ENCODE measurements at places on chromosomes 5 and 9.

DNA sequence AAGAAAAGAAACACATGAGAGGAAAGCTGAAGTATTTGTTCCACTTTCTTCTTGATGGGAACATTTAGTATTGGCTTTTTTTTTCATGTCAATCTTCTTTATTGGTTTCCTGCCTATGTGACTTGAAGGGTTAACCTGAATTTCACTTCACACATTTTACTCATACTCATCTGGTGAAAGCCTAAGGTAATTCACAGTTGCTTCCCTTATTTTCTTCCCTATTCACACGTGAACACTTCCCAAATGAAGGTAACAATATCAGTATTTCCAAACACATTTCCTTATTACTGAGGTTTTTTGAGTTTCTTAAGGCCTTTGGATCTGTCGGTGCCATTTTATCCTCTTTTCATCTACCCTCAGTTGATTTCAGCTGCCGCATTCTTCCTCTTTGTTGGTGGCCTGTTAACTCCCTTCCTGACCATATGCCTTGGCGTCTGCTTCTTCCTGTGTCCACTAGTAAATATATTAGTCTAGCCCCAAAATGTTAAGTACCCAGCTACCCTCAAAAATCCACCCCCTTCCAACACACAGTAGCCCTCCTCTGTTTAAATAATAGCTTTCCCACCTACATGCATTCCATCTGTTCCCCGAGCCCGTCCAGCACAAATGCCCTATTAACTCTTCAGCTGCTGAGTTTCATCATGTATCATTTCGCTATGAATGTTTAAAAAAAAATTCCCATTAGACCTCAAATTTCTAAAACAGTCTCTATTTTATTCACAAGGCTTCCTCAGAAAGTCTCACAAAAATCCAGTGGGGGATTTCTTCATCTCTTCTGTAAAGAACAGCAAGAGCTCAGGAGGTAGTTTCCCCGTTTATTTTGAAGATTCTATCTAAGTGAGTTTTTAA lies 97.3 kb downstream of the USP20 start:
- no peak for DNase-seq

GRCh38 chr9:77999231-77999631 lies 32.4 kb downstream of the GNAQ start:
- DNase-seq: no peak

DNA sequence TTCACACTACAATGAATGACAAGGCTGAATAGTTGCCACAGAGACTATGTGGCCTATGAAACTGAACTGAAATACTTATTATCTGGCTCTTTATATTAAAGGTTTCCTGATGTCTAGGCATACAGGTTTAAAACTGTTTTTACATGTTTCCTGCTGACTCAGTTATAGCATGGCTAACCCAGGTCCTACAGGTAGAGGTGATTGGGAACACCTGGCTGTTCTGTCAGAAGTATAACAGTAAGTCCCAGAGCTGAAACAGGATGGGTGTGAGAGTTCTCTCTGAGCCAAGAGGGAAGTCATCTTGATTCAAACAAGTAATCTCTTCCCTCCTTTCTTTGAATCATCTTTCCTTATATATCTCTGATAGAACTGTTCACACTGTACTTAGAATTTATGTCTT lies 4.9 kb upstream of the ADGRV1 start:
- no peak for DNase-seq

GRCh38 chr9:117414220-117414905 lies 494 bp downstream of the ASTN2 start:
- no peak for DNase-seq

- no peak for DNase-seq
These were observed 24.5 kb downstream of the ERGIC1 start for GRCh38 chr5:172858511-172858989.

GRCh38 chr5:149404746-149405549 lies 25.9 kb upstream of the IL17B start:
- no peak for DNase-seq

GRCh38 chr5:170497311-170498038 lies 6.3 kb upstream of the KCNIP1 start:
- no peak for DNase-seq

- DNase-seq: no peak
These were observed 514.6 kb upstream of the TYRP1 start for GRCh38 chr9:12178634-12179033.

- no peak for DNase-seq
These were observed 57.7 kb downstream of the LMX1B start for GRCh38 chr9:126671381-126671831.

GRCh38 chr9:91161465-91162300 lies 200.0 kb downstream of the AUH start:
- DNase-seq: no peak

DNA sequence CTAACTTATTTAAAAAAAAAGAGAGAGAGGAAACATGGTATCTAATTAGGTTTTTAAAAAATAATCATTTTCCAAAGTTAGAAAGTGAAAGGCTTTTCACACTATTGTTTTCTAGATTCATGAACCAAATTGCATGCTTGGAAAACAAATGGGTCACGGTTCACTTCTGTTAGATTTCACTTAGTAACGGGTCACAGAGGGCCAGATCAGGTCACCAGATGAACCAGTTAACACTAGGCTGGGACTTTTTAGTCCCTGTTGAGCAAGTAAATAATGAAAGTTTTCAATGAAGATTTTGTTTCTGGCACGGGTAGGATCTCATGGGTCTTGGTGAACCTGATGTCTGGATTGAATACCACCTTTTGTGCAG lies 207.2 kb upstream of the RFX3 start:
- no peak for DNase-seq
